Transverse colon (tissue), 4 donors: ENCODE measurements at places on chromosomes 6 and 20. TPM values are rescaled to one million over a fixed set of nuclear protein-coding genes. Genes with fewer than 3 reads are reported as not detected.

Gene SIRPB1
- total RNA-seq, result not detected

Gene CCN5
- 13.9 TPM for total RNA-seq

Gene EFCAB8
- not detected for total RNA-seq

Gene CBFA2T2
- total RNA-seq, result 56.5 TPM

Gene PDYN
- total RNA-seq, result not detected

Gene BLTP3A
- total RNA-seq, result 11.0 TPM

GRCh38 chr6:166395351-166395750 lies 12.6 kb upstream of the MPC1 start:
- no peak for DNase-seq

DNA sequence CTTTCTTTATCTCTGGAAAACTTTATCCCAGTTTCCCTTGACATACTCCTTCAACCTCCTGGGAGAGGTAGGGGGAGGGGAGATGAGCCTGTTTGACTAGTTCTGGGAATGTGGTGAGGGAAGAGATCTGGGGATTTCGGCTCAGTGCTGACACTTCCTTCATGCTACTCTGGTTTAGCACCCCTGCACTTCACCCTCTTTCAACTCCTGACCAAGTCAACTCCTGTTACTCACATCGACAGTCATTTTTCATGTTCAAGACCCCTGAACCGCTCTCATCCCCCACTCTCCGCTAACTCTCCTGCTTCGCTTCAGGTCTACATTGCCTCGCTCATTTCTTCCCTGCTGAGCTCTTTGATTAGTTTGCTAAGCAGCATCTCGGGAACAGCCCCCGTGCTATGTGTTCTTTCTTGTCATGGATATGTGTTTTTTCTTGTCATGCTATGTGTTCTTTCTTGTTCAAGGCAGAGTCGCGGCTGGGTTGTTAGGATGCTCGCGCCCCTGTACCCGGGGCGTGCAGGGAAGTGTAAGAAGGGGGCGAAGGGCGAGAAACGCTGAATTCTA lies 16.6 kb upstream of the TRIM27 start:
- peak; percentile 41 for DNase-seq

GRCh38 chr20:17499041-17499440 lies 32.1 kb downstream of the BFSP1 start:
- no peak for DNase-seq

DNA sequence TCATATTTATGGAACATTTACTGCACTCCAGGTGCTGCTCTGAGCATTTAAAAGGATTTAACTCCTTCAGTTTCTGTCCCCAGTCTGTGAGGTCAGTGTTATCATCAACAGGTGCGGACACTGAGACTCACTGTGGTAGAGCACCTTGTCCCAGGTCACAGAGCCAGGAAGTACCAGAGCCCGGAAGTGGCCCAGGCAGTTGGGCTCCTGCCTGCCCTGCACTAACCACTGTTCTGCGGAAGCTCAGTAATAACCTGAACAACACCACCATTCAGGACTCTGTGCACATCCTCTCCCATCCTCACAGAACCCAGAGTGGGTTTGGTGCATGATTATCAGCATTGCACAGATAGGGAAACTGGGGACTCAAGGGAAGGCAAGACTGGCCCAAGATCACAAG lies 16.8 kb upstream of the SIRPG start:
- peak; percentile 46 for DNase-seq

DNA sequence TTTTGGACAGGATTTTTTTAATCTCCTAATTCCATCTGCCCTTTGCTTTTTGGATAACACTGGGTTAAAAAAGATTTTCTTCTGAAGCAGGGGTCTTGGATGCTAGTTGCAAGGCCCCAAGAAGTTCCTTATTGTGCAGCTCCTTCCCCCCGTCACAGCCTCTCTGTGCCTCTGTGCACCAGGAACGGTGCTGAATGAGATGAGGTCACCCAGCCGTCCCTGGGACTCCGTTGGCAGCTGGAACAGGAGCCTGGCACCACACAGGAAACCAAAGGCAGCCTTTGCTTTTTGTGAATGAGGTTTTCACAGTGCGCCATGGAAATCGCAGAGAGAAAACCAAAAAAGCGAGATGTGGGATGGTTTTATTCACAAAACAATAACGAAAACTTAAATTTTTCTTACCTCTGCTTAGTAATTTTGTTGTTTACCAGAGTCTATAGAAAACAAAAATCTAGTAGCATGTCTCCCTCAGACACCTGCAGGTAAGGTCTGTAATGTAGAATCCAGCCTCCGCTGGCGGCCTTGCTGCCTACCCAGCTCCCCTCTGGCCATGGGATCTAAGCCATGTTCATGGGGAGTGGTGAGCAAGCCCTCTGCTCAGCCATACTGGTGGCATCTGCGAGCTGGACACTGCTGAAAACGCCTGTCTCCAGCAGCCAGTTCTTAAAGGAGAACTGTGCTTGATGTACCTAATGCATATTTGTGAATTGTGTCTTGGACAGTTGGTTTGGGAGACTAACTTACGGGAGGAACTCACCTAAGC lies 40.4 kb upstream of the SYNJ2 start:
- DNase-seq, result no peak

DNA sequence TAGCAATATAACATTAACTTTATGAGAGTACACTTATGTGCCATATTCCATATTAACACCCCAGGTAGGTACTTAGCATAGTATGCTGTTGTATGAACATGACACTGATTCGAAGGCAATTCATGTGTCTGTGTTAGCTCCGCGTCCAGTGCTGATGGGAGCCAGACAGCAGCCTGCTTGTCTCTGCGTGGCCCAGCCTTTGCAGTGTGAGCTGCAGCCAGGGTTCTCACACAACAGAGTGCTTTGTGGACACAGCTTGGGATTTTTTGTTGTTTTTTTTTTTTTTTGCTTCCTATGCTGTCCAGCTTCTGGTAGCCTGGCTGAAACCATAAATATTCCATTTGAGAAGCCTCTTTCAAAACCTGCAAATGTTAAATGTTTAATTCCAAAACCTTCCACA lies 350.9 kb downstream of the SMOC2 start:
- no peak for DNase-seq

DNA sequence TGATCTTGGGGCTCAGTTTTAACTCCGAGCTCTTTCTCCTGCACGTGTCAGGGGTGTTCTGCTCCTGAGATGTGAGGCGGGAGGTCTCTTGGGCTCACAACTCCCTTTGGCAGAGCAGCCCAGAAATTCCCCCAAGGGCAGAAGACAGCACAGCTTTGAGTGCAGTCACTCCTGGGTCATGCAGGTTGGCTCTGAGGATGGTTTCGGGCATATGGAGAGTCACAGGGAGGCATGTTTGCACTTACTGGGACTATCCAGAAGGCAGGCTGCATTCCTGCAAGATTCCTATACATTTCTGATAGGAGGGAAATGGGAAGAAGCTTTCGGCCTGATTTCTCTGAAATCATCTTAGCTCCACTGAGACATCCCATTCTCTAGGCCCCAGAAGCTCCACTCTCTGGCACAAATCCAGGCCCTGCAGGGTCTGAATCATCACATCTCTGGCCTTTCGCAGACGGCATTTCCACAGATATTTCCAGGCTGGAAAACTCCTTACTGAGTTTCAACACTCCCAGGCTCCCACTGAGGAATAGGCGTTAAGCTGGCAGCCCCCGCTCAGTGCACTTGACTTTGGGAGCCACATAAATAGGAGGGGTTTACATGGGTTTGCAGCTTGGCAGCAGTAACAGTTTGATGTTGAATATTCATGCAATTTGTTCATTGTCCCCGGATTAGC lies 39.7 kb downstream of the AGPAT4 start:
- DNase-seq, result peak; percentile 51

GRCh38 chr6:11571073-11571472 lies 33.5 kb downstream of the TMEM170B start:
- no peak for DNase-seq

DNA sequence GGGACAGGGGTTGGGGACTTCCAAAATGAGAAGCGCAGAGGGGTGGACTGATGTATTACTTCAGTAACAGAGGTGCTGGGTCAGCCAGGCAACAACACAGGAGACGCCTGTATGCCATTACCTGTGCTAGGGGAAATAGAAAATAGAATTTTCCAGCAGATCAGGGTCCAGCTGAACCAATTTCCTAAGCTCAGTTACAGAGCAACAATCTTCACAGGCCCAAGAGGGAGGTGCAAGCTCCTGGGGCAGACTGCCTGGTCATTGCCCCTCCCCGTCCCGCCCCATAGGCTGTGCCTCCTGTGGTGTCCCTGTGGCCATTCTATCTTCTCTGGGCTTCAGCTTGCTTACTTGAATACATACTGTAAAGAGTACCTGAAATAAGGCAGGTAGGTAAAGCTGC lies 3.7 kb downstream of the KCNK5 start:
- DNase-seq, result peak; percentile 76

- no peak for DNase-seq
Measured at GRCh38 chr20:21933526-21933925, 228.1 kb downstream of the PAX1 start.

- DNase-seq, result no peak
Measured at GRCh38 chr6:3031857-3032640, 32.4 kb downstream of the NQO2 start.

GRCh38 chr20:21259346-21259745 lies 43.8 kb upstream of the XRN2 start:
- DNase-seq, result no peak

- DNase-seq, result no peak
Measured at GRCh38 chr6:83592770-83593394, 80.5 kb downstream of the PRSS35 start.

GRCh38 chr6:163985040-163985439 lies 570.5 kb downstream of the QKI start:
- DNase-seq, result no peak

DNA sequence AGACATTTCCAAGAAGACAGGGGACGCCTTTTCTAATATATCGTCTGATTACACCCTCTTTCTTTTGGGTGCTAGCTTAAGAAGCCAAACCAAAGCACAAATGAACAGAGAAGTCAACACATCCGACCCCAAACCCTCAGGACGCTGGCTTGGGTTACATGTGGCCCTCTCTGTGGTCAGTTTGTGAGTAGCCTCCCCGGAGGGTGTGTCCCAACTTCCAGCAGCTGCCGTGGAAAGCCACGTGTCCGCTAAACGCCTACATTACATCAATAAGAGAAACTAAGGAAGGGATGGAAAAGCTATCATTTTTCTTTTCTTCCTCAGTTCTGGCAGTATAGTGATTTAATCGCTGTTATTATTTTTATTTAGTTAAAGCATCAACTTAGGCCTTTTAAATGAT lies 487 bp upstream of the BMP6 start:
- no peak for DNase-seq

DNA sequence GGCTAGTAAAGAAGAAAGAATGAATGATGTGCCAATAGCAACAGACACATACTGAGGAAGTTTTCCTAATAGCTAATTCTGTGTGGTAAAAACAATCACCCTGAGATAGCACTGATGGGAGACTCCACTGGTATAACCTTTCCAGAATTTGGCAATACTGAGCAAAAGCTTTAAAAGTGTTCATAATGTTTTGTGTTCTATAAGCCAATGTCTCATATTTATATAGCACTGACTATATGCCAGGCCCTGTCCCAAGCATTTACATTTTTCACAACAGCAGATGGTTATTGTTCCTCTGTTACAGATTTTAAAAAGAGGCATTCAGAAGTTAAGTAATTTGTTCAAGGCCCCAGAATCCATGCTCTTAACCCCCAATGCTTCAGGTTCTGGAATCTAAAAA lies 108.0 kb upstream of the DST start:
- DNase-seq, result no peak
